ENCODE measurements at places on chromosomes 2 and 18.
A peak's percentile ranks its signal among the peaks of the same experiment; 100 is the strongest.

GRCh38 chr18:62711781-62712180 is 3.6 kb upstream of the PHLPP1 start:
- DNase-seq, result no peak

DNA sequence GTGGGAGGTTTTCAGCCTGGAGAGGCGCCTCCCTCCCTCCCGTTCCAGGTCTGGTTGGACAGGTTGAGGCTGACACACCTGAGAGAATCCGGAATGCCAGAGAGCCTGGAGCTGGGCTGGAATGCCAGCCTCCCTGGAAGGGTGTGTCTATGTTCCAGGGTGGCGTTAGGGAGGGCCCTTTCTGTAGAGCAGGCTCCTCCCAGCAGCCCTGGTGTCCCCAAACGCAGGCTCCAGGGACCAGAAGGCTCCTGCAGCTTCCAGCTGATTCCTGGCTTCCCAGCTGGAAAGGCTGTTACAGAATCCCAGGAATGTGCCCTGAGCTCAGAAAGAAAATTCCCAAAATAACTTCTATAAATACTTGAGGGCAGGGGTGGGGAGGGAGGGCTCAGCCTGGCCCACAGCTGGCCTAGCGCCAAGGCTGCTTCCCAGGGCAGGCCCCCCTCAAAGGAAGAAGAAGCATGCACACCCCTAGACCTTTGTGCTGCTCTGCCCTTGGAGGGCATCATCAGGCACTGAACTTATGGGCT is 85.4 kb downstream of the STPG4 start:
- no peak for DNase-seq

- DNase-seq, result no peak
Observed at GRCh38 chr2:7878786-7879482, 802.9 kb upstream of the ID2 start.

- no peak for DNase-seq
Observed at GRCh38 chr2:45026924-45027450, 17.7 kb upstream of the SIX2 start.

GRCh38 chr2:41722668-41723369 is 325.0 kb upstream of the PKDCC start:
- DNase-seq, result no peak

DNA sequence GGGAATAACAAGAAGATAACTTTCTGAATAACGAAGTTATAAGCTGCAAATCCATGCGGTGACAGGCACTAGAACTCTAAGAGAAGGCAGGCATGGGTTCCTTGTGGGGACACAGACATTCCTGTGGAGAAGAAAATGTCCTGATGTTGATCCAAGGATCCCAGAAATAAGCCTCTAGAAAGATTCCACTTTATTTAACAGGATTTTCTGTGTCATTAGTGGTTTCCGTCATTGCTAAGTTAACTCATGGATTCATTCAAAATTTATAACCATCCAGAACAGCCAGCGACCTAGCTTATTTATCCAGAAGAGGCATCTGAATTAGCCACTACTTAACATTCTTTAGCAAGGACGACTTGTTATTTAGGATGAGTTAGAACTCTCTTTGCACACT is 10.0 kb upstream of the CD302 start:
- no peak for DNase-seq

- no peak for DNase-seq
Observed at GRCh38 chr2:103921161-103921560, 932.8 kb upstream of the POU3F3 start.

DNA sequence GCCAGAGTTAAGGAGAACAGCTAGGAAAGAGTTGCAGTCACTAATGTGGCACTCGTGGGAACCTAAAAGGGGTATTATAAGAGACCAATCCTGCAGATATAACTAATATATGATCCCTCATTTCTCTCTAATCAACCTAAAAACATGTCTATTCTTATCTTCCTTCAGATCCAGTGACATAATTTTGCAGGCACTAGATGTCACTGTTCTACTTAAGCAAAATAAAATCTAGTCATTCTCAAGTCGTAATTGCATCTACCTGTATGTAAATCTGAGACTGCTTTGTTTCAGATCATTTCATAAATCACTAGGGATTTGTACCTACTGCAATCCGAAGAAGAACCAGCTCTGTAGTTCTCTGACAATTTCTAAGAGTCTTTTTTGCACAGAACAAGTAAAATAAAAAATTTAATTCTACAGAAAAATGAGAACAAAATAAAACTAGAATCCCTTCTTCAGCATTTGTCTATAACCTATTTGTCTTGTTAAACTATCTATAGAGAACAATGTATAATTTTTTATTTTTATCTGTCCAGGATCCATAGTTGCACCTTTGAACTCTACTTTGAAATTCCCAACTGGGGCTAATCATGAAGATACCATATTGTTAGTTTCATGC is 56.5 kb upstream of the ERBB4 start:
- DNase-seq, result no peak

DNA sequence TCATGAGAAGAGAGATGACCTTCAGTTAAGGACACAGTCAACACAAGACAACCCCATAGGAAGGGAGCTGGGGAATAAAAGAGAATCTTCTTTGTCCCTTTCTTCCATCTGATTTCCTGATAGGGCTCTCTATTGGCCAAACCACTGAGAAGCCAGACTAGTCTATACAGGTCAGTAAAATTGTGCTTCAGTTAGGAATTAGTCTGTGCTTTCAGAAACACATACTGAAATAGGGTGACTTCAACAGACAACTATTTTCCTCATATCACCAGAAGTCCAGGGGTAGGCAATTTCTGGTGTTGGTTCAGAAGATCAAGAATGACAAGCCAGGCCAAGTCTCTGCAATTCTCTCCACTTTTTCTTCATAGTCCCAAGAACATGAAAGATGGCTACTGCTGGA is 151.7 kb upstream of the SP5 start:
- DNase-seq, result no peak

DNA sequence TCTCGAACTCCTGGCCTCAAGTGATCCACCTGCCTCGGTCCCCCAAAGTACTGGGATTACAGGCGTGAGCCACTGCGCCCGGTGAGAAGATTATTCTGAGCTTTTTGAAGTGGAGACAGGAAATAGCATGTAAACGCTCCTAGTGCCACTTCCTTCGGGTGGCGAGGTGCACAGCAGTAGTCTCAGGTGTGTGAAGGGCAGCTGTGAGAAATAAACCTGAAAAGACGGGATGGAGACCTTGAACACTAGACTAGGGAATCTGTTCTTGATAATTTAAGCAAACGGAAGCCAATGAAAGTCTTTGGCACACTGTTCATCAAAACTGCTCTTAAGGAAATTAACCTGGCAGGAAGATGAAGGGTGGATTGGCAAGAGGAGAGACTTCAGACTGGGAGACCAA is 439 bp upstream of the PLEKHH2 start:
- peak; percentile 4 for DNase-seq

- peak; percentile 50 for DNase-seq
Observed at GRCh38 chr2:149167001-149167780, 128.7 kb downstream of the LYPD6B start.

- no peak for DNase-seq
Observed at GRCh38 chr2:239092571-239093294, 244.8 kb downstream of the TWIST2 start.

GRCh38 chr2:86338778-86339295 is 1.4 kb upstream of the REEP1 start:
- no peak for DNase-seq

GRCh38 chr2:160365716-160366367 is 127.8 kb downstream of the RBMS1 start:
- DNase-seq, result no peak

- no peak for DNase-seq
Observed at GRCh38 chr2:186959486-186959885, 110.5 kb upstream of the ZSWIM2 start.

DNA sequence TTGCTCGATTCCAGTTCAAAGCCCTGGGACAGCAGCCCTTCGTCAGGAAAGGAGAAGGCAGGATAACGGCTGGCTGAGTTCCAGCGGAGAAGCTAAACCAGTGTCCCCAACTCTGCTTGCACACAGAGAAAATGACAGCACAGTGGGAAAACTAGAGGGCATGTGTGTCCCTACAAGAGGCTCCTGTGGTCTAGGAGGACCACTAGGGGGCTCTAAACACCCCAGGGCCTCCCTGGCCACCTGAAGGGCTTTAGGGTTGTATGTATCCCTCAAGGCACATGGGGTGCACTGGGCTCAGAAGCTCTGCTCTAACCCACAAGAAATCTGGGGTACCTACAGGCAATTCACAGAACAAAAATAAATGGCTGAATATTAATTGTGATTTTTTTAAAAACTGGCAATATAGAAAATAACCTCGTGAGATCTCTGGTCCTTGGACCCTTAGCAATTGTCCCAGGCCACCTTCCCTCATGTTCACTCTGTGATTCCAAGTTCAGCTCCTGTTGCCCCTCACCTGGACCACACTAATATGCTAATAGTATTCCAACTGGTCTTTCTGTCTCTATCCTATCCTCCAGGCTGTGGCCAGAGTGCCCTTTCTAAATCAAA is 17.5 kb downstream of the STAT1 start:
- DNase-seq, result no peak

GRCh38 chr2:4551691-4552474 is 848.5 kb downstream of the DCDC2C start:
- no peak for DNase-seq

- DNase-seq, result no peak
Observed at GRCh38 chr18:8983195-8983594, 119.3 kb upstream of the NDUFV2 start.

DNA sequence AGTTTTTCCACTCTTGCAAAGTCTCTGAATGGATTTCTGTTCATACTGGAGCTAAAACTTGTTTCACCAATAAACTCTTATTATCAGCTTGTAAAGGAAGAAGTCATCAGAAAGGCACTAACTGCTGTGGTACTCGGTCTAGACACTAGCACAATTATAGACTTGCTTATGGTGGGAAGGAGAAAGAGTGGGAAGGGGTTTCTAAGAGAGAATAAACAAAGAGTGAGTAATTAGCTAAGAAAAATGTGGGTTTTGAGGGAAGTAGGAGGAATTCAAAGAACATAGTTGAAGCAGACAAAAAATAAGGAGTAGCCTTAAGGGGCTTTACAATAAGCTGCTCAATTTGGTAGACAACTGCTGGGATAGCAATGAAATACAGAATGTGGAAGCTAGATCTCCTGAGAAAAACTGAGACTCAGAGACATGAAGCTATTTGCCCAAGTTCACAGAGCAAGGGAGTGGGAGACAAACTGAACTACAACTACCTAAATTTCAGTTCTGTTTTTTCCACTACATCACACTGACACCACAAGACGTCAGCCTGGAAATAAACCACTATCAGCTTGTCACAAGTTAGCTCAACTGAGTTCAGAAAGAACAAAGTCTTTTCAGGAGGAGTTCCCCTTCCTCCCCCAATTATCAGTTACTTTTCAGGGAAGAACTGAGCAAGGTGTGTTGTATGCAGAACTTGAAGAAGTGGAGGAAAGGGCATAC is 59.7 kb downstream of the MAP4K3 start:
- DNase-seq, result peak; percentile 32

GRCh38 chr2:16264931-16265540 is 324.7 kb downstream of the MYCN start:
- no peak for DNase-seq

- DNase-seq, result no peak
Observed at GRCh38 chr2:201808027-201808426, 1.7 kb downstream of the CDK15 start.

GRCh38 chr2:215422676-215423075 is 13.2 kb downstream of the FN1 start:
- no peak for DNase-seq

- DNase-seq, result no peak
Observed at GRCh38 chr2:107742460-107743027, 84.1 kb upstream of the RGPD4 start.

DNA sequence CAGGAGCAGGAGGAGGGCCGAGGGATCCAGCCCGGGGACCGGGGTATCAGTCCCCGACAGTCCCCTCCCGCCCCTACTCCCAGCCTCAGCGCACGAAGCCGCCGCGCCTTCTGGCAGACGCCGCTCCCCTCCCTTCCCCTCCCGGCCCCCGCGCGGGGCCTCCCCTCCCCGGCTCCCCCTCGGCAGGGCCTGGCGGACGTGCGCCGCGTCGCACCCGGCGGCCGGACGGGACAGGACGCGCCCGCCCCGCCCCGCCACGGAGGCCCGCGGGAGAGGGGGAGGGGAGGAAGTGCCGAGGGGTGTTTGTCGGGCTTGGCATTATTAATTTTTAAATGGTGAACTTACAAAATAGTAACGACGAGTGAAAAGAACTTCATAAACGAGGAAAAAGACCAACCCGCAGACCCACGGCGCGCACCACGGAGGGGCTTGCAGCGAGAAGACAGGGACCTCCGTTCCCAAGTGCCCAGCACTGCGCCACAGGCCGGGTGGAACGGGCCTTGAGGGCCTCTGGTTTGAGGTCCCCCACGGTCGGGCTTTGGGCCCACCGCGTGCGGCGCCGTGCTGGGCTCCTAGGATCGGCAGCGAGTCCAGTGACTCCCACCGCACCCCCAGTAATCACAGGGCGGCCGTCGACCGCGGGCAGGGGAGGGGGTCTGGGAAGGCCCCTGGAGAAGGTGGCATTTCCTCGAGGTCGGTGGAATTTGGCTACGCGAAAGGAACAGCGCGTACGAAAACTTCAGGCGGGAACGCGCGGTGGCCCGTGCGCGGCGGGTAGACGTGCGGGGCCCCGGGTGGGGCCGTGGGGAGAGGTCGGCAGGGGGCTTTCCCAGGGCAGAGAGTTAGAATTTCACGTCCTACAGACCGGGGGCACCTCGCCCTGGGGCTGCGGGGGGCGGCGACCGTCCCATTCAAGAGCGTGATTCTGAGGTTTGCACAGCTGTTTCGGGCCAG is 954 bp upstream of the CTDSP1 start:
- peak; percentile 66 for DNase-seq
